ENCODE measurements at places on chromosomes 12 and 14.

DNA sequence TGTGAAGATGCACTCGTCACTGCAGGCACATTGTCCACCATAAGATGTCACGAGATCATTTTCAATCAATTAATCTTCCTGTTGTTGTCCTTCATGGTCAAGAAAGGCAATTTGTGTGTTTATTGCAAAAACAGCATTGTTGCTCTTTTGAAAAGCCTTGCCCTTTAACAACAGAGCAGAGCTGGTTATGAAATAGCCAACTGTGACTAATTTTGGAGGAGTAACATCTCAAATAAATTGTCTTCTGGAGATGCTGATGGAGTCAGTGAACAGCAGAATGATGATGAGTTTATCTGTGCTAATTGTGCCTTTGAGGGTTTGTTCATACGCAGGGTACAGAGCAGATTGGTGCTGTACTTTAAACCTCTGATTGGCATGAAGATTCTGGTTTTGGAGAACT, 88.3 kb upstream of the E2F7 start:
- DNase-seq = no peak

- no peak for DNase-seq
These were observed 85.1 kb upstream of the NAV3 start for GRCh38 chr12:77745624-77746023.

DNA sequence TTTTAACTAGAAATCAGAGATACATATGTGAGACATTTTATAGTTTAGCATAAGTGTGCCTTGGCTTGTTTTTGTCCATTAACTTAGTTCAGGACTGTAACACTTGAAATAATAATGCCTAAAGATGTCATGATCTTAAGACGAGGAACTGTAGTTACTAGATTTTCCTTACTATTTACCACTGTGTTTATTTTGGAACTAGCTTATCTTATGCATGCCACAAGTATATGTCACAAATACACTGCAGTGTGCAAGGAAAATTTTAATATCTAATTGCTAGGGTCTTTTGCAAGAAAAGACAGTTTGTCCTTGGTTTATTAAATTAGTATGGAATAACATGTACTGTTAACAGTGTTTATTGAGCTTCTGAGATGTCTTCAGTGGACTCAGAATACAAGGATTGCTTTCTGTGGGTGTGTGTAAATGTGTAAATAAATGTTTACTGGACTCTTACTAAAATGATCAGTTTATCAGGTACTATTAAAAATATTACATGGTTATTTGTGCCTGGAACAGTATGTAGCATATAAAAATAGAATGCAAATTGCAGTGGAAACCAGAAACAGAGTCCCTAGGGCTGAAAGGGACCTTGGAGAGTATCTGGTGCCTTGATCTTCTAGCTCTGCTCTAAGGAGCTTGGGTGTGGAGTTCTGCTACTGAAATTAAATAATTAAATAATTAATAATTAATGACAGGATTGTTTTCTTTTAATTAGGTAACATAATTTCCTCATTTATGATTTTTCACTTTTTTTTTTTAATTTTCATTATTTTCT, 58.1 kb downstream of the FGD4 start:
- no peak for DNase-seq

- DNase-seq = no peak
These were observed 206.0 kb upstream of the PLEKHG7 start for GRCh38 chr12:92496790-92497189.

GRCh38 chr12:124837958-124838803, 25.5 kb downstream of the SCARB1 start:
- DNase-seq = no peak
